ENCODE measurements at places on chromosomes 7 and 10. TPM values are rescaled to one million over a fixed set of nuclear protein-coding genes. Genes with fewer than 3 reads are reported as not detected.

Gene AGBL3
- total RNA-seq: 2.3 TPM

Gene GPR146
- total RNA-seq: 3.0 TPM

Gene NYAP1
- not detected for total RNA-seq

Gene CARD11
- 20.1 TPM for total RNA-seq

Gene SEMA3E
- 4.7 TPM for total RNA-seq

Gene IQUB
- 0.69 TPM for total RNA-seq

Gene SLC26A3
- not detected for total RNA-seq

Gene TAS2R3
- total RNA-seq: not detected

Gene ACBD7
- 2.4 TPM for total RNA-seq

Gene CADPS2
- 8.7 TPM for total RNA-seq

Gene SLC13A1
- not detected for total RNA-seq

Gene PKD2L1
- total RNA-seq: not detected

Gene HOXA1
- total RNA-seq: 1.8 TPM

Gene NME8
- total RNA-seq: not detected

Gene STEAP1
- 13.4 TPM for total RNA-seq

Gene DLX6
- not detected for total RNA-seq

Gene ABLIM1
- 31.1 TPM for total RNA-seq

Gene LMTK2
- 10.9 TPM for total RNA-seq

Gene PHKG1
- total RNA-seq: not detected

Gene CLDN3
- total RNA-seq: 11.6 TPM

Gene TDRD1
- 8.1 TPM for total RNA-seq

Gene FZD1
- 20.6 TPM for total RNA-seq

Gene GPR37
- total RNA-seq: 4.2 TPM

Gene NPY4R
- 1.9 TPM for total RNA-seq

Gene JCAD
- 8.2 TPM for total RNA-seq

Gene ARHGEF5
- 15.6 TPM for total RNA-seq

Gene MRLN
- not detected for total RNA-seq

Gene HPSE2
- total RNA-seq: not detected

Gene MSS51
- total RNA-seq: 1.5 TPM

Gene LANCL2
- total RNA-seq: 26.0 TPM

Gene SFTPD
- total RNA-seq: 0.30 TPM

Gene NEUROG3
- total RNA-seq: not detected

Gene VWC2
- total RNA-seq: not detected

Gene ENKUR
- total RNA-seq: 1.4 TPM

Gene MKI67
- total RNA-seq: 5.2 TPM

Gene HOXA7
- total RNA-seq: 1.2 TPM

Gene BAIAP2L1
- total RNA-seq: 25.8 TPM

Gene POLD2
- total RNA-seq: 58.9 TPM

Gene AUTS2
- total RNA-seq: 3.2 TPM

Gene CLEC5A
- not detected for total RNA-seq

Gene SPDYE16
- total RNA-seq: not detected

Gene ZFAND4
- 4.7 TPM for total RNA-seq

Gene TRPV5
- total RNA-seq: not detected

Gene IPMK
- total RNA-seq: 11.1 TPM

Gene ZNF365
- total RNA-seq: 8.2 TPM

Gene BLNK
- total RNA-seq: 2.8 TPM

Gene PON1
- not detected for total RNA-seq

Gene TPST1
- 82.1 TPM for total RNA-seq

Gene PRF1
- not detected for total RNA-seq

Gene VSIR
- 10.6 TPM for total RNA-seq

Gene PRR15
- total RNA-seq: 11.2 TPM

Gene GRM3
- total RNA-seq: not detected

Gene CRTAC1
- total RNA-seq: 0.17 TPM
